Karpas-422 (cell line): ENCODE measurements at places on chromosomes 11 and 22. TPM values are rescaled to one million over a fixed set of nuclear protein-coding genes. Genes with fewer than 3 reads are reported as not detected.

Gene MMP8
- total RNA-seq, result not detected in 2 replicates

Gene SLC6A5
- not detected in 2 replicates for total RNA-seq

Gene PNPLA5
- not detected in 2 replicates for total RNA-seq

Gene TESMIN
- 0.36 TPM in 1 of 2 replicates, not detected in the other for total RNA-seq

Gene SNX19
- 23.2 and 30.7 TPM in 2 replicates for total RNA-seq

Gene OR51B4
- total RNA-seq, result not detected in 2 replicates

Gene TLCD5
- total RNA-seq, result 4.3 and 4.5 TPM in 2 replicates

Gene GRK3
- total RNA-seq, result 1.4 and 2.0 TPM in 2 replicates

Gene SLC16A8
- total RNA-seq, result not detected in 2 replicates

Gene SHANK3
- total RNA-seq, result 0.04 TPM in 1 of 2 replicates, not detected in the other

Gene PYGM
- total RNA-seq, result 1.3 TPM in 1 of 2 replicates, not detected in the other

Gene OR52I1
- total RNA-seq, result not detected in 2 replicates

Gene POU2AF2
- total RNA-seq, result not detected in 2 replicates

Gene OR52N4
- not detected in 2 replicates for total RNA-seq

Gene GNG3
- not detected in 2 replicates for total RNA-seq

Gene SHISAL1
- not detected in 2 replicates for total RNA-seq

Gene KRTAP5-11
- not detected in 2 replicates for total RNA-seq

Gene OR8D4
- total RNA-seq, result not detected in 2 replicates

Gene FSHB
- total RNA-seq, result not detected in 2 replicates

Gene TREH
- not detected in 2 replicates for total RNA-seq

Gene CHID1
- total RNA-seq, result 32.8 and 43.7 TPM in 2 replicates

Gene STK33
- 17.0 and 20.2 TPM in 2 replicates for total RNA-seq

Gene IGHMBP2
- 6.3 and 21.5 TPM in 2 replicates for total RNA-seq

Gene CD3E
- total RNA-seq, result 0.32 and 1.3 TPM in 2 replicates

Gene TSSK2
- not detected in 2 replicates for total RNA-seq

Gene NCF4
- 116 and 179 TPM in 2 replicates for total RNA-seq

Gene ART5
- not detected in 2 replicates for total RNA-seq

Gene MYO18B
- not detected in 2 replicates for total RNA-seq

Gene APOBEC3B
- total RNA-seq, result not detected in 2 replicates

Gene INPP5J
- 14.4 and 18.3 TPM in 2 replicates for total RNA-seq

Gene VWA5A
- not detected in 2 replicates for total RNA-seq

Gene MMP11
- 48.2 and 84.2 TPM in 2 replicates for total RNA-seq

Gene ALX4
- total RNA-seq, result not detected in 2 replicates

Gene ESRRA
- 16.0 and 33.9 TPM in 2 replicates for total RNA-seq

Gene FAM227A
- 3.7 and 14.4 TPM in 2 replicates for total RNA-seq

Gene CCDC89
- 0.37 and 0.40 TPM in 2 replicates for total RNA-seq

Gene TYMP
- total RNA-seq, result 1.8 and 5.0 TPM in 2 replicates

Gene DNAJB7
- total RNA-seq, result not detected in 2 replicates

Gene PLCB3
- 5.7 and 12.7 TPM in 2 replicates for total RNA-seq
